ENCODE measurements at places on chromosomes 13 and 19. TPM values are rescaled to one million over a fixed set of nuclear protein-coding genes. Genes with fewer than 3 reads are reported as not detected.
A peak's percentile ranks its signal among the peaks of the same experiment; 100 is the strongest.

- H3K36me3 ChIP-seq: no peaks in the 10 kb centered on the region
- peak overlapping the region; percentile 7 for H3K27ac ChIP-seq
- H3K4me3 ChIP-seq: no peak overlapping the region
- no peaks in the 10 kb centered on the region for H3K27me3 ChIP-seq
These were observed 116.8 kb downstream of the FOXO1 start for GRCh38 chr13:40549500-40550094.

GRCh38 chr19:12783849-12784393 is 7.4 kb upstream of the JUNB start:
- H3K4me1 ChIP-seq: peaks cover 68% of the 10 kb centered on the region
- no peaks in the 10 kb centered on the region for H3K27me3 ChIP-seq
- DNase-seq: no peak
- peak overlapping the region; percentile 74 for H3K27ac ChIP-seq

- H3K4me3 ChIP-seq: no peak overlapping the region
- H3K27ac ChIP-seq: no peak overlapping the region
- no peaks in the 10 kb centered on the region for H3K36me3 ChIP-seq
- no peak for DNase-seq
- peaks cover 4% of the 10 kb centered on the region for H3K4me1 ChIP-seq
- no peaks in the 10 kb centered on the region for H3K27me3 ChIP-seq
These were observed 29.4 kb upstream of the TFDP1 start for GRCh38 chr13:113555141-113555540.

DNA sequence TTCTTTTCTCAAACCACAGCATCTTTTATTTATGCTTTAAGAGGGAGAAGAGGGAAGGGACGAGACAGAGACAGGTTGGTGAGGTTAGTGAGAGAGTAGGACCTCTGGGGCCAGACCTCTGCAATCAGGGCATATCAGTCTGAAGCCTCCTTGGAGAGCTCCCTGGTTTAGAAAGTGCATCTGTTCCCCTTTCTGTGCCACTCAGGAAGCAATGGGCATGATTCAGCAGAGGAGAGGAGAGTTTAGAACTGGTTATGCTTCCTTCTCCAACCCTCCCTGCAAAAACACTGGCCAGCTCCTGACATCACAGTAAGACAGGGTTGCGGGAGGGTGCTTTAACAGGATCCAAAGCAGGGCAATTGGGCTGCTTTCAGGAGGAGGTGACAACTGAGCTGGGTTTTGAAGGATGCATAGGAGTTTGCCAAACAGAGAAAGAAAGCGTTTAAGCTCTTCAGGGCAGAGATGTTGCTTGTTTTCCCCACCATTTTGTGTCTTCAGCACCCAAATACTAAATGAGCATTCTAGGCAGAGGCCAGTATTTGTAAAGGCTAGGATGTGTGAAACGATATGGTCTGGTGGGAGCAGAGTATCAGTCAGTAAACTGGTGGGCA is 33.1 kb downstream of the CERS4 start:
- peak; percentile 40 for DNase-seq
- no peak overlapping the region for H3K27ac ChIP-seq
- H3K4me1 ChIP-seq: no peaks in the 10 kb centered on the region
- H3K4me3 ChIP-seq: no peak overlapping the region

DNA sequence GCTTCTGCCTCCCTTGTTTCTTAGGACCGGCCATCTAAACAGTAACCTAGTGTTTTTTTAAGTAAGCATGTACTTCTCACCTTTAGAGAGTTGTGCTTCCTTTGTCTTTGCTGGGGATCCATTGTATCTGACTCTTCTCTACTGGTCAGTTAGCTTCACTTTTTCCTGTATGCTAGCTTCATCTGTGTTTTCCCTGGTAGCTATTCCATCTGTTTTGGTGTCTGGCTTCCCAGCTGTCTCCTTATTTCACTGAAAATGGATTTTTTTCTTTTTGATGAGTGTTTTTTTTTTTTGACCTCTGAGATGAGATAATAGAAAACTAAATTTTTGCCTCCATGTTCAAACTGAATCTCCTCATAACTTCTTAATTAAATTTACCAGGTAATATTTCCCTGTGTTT is 637.0 kb upstream of the SLC10A2 start:
- H3K27ac ChIP-seq: no peak overlapping the region
- no peaks in the 10 kb centered on the region for H3K4me1 ChIP-seq
- no peaks in the 10 kb centered on the region for H3K36me3 ChIP-seq
- H3K27me3 ChIP-seq: no peaks in the 10 kb centered on the region
- no peak for DNase-seq

PSG3 gene
- total RNA-seq: not detected

Data from Karpas-422 (cell line).